ENCODE measurements at places on chromosomes 13 and 19. TPM values are rescaled to one million over a fixed set of nuclear protein-coding genes. Genes with fewer than 3 reads are reported as not detected.
A peak's percentile ranks its signal among the peaks of the same experiment; 100 is the strongest.

The CPT1C gene
- total RNA-seq = 0.51 TPM

The TSSK6 gene
- 4.3 TPM for total RNA-seq

The KLK3 gene
- total RNA-seq = not detected

DNA sequence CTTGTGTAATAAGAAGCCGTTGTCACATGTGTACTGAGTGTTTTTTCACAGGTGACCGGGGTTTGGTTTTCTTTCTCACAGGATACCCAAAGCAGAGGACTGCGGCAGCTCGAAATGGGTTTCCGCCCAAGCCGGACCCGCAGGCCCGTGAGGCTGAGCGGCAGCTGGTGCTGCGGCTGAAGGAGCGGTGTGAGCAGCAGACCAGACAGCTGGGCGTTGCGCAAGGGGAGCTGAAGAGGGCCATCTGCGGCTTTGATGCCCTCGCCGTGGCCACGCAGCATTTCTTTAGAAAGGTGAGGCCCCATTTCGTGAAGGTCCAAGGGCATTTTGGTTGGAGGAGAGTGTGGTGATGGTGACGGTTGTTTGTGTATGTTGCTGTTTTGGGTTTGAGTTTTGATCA is 236.3 kb downstream of the SLC7A1 start:
- peaks cover 22% of the 10 kb centered on the region for H3K27me3 ChIP-seq
- no peak for DNase-seq
- no peaks in the 10 kb centered on the region for H3K36me3 ChIP-seq
- no peak overlapping the region for H3K4me3 ChIP-seq

GRCh38 chr13:113900646-113901045 is 36.8 kb upstream of the GAS6 start:
- no peak for DNase-seq
- peaks cover 22% of the 10 kb centered on the region for H3K27me3 ChIP-seq
- no peak overlapping the region for H3K4me3 ChIP-seq
- no peaks in the 10 kb centered on the region for H3K36me3 ChIP-seq
- H3K4me1 ChIP-seq = no peaks in the 10 kb centered on the region
- H3K27ac ChIP-seq = no peak overlapping the region

- peaks cover 92% of the 10 kb centered on the region for H3K36me3 ChIP-seq
- H3K27me3 ChIP-seq = no peaks in the 10 kb centered on the region
- DNase-seq = no peak
- peaks cover 2% of the 10 kb centered on the region for H3K4me1 ChIP-seq
- no peak overlapping the region for H3K4me3 ChIP-seq
- H3K27ac ChIP-seq = no peak overlapping the region
Measured at GRCh38 chr19:51978882-51979281, 7.8 kb downstream of the ZNF350 start.

- H3K4me1 ChIP-seq = peaks cover 20% of the 10 kb centered on the region
- DNase-seq = peak; percentile 25
- peak overlapping the region; percentile 49 for H3K4me3 ChIP-seq
- H3K27ac ChIP-seq = peak overlapping the region; percentile 85
- H3K36me3 ChIP-seq = peaks cover 48% of the 10 kb centered on the region
Measured at GRCh38 chr19:47186446-47187334, 44.3 kb downstream of the BBC3 start.

DNA sequence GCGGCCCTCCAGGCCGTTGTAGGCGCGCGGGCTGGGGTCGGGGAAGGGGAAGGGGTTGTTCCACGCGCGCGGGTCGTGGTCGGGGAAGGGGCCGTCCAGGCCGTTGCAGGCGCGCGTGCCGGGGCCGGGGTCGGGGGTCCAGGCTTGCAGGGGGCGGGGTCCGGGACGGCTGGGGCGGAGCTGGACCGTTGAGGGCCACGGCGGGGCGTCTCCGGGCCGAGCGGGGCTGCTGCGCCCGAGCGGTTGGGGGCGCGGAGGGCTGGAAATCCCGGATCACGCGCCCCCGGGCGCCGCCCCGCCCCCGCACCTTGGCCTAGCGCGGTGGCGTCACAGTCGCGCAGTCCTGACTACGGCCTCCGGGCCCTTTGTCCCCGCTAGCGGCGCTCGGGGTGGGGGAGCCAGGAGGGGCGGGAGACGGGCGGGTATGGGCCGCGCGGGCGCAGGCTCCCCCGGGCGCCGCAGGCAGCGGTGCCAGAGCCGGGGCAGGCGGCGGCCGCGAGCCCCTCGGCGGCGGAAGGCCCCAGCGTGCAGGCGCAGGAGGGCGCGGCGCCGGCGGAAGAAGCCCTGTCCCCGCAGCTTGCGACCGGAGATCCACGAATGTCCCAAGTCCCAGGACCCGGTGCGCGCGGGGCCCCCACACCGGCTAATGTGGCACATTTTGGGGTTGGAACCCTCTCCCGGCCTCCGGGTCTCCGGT is 665 bp downstream of the GPX4 start:
- peak overlapping the region; percentile 63 for H3K27ac ChIP-seq
- peaks cover 49% of the 10 kb centered on the region for H3K4me1 ChIP-seq
- peak; percentile 83 for DNase-seq
- H3K4me3 ChIP-seq = peak overlapping the region; percentile 81

DNA sequence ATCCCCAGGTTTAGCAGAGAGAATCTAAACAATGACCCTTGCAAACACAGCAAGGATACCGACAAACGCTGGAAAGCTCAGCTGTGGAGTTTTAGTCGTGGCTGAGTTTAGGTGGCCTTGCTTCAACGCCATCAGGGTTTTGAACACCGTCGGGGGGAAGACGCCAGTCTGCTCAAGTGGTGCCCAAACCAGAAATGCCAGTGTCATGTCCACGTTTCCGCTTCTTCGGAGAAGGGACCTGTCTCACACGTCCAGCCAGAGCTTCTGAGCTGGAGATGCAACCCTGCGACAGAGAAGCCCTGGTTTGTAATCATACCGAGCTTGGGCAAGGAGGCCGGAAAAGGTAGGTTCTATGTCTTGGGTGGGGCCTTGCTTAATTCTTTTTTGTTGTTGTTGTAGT is 42.6 kb upstream of the ATP11A start:
- H3K4me1 ChIP-seq = no peaks in the 10 kb centered on the region
- H3K36me3 ChIP-seq = no peaks in the 10 kb centered on the region
- no peak overlapping the region for H3K27ac ChIP-seq
- no peak overlapping the region for H3K4me3 ChIP-seq

DNA sequence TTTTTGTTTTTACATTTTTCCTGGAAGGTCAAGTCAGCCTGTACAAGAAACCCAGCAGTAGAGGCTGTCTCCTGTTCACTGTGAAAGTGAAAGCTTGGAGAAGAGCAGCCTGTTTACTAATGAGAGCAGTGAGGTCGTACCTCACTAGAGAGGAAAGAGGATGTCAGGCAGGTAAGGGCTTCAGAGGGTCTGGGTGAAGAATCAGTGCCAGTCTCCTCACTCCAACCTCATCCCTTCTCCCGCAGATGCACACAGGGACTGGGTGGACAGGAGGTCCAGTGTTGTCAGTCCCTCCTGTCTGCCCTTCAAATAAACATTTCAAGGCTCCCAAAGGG is 462.5 kb downstream of the KLF5 start:
- H3K27me3 ChIP-seq = peaks cover 2% of the 10 kb centered on the region
- DNase-seq = no peak
- H3K4me1 ChIP-seq = no peaks in the 10 kb centered on the region
